Osteocyte (in vitro differentiated cells): ENCODE measurements at places on chromosomes 2 and 18.
A peak's percentile ranks its signal among the peaks of the same experiment; 100 is the strongest.

DNA sequence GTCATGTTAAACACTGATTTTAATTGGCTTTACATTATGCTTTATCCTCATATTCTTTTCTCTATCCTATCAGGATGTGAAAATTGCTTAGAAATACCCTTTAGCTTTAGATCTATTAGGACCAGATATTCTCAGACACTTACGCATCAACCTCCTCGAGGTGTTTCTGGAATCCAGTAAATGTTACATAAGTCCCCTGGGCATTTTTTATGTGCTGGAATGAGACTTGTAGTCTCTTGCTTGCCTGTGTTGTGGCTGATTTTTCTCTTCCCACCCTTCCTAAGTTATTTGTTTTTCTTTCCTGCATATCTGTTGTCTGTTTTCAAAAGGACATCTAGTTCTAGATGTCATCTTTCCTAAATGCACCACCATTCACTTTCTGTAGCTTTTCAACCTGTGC, 197.1 kb downstream of the CCDC85A start:
- no peak for DNase-seq

- DNase-seq: no peak
Measured at GRCh38 chr2:109615637-109616144, 1.5 kb downstream of the SOWAHC start.

GRCh38 chr2:217902379-217903141, 100.2 kb downstream of the TNS1 start:
- no peak for DNase-seq

DNA sequence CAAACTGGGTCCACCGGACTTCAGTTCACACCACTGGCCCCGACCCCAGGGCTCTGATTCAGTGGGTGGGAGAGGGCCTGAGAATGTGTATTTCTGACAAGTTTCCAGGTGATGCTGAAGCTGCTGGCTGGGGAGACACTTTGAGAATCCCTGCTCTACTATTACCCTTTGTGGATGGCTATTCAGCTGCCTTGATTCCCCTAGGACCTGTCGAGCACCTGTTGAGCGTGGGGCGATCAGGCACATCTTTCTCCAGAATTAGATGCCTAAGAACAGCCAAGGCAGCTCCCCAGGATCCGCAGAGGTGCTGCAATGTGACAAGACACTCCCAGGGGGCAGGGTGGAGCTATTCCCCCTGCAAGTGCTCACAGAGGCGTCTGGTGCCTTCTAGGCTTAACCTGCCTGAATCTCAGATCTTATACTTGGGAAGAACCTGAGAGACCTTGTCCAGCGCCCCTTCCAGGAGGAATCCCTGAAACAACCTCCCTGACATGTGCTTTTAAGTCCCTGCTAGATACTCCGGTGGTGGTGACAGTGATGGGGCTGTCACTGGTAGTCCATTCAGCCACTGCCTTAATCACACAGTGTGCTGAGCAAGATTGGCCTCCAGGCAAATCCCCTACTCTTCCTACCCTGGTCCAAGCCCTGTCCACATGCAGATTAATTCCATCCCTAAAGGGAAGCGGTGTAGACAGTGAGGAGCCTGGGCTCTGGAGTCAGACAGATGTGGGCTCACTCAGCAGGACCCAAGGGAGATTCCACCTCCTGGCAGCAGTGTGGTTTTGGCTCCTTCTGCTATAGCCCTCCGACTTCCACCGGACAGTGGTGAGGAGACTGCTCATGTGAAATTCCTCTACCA, 43.4 kb upstream of the OTOF start:
- no peak for DNase-seq

DNA sequence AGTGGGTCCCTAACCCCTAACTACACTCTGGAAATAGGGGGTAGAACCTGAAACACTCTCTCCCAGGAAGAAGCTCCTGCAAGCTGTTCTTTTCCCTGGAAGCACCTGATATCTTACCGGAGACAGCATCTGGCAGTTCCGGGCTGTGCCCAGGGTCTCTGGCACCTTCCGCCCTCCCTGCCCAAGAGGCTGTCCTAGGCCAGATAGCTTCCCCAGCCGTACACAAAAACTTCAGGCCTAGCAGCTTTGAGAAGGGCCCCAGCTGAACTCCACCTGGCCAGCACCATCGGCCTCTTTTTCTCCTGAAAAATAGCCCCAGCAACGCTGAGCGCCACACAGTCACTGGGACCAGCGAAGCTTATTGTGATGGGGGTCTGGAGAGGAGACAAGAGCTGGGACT, 9.7 kb downstream of the OSR1 start:
- peak; percentile 56 for DNase-seq

- no peak for DNase-seq
Measured at GRCh38 chr2:58633613-58634365, 392.7 kb upstream of the FANCL start.

DNA sequence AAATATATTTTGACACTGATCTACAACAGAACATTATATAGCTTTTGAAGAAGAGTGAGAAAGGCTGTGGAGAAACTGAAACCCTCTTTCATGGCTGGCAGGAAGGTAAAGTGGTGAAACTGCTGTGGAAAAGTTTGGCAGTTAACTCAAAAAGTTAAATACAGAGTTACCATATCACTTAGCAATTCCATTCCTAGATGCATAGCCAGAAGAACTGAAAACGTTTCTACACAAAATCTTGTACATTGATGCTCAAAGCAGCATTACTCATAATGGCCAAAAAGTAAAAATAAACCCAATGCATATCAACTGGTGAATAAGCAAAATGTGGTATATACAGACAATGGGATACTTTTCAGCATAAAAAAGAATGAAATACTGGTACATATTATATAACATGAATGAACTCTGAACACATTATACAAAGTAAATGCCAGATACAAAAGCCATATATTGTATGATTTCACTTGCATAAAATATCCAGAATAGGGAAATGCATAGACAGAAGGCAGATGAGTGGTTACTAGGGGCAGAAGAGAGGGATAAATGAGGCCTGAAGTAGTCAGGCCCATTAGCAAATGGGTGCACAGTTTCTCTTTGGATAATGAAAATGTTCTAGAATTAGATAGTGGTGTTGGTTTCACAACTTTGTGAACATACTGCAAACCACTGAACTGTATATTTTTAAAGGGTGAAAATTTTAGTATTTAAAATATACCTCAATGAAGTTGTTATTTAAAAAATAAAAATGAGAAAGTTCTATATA, 114.3 kb downstream of the DYM start:
- no peak for DNase-seq

GRCh38 chr2:38330754-38331153, 46.3 kb downstream of the ATL2 start:
- DNase-seq: no peak
